ENCODE measurements at places on chromosomes 3 and 15. TPM values are rescaled to one million over a fixed set of nuclear protein-coding genes. Genes with fewer than 3 reads are reported as not detected.

Gene UNC13C
- 0.03 TPM for total RNA-seq

Gene KCNAB1
- total RNA-seq, result 0.15 TPM

Gene TPM1
- 614 TPM for total RNA-seq

Gene SLC24A5
- not detected for total RNA-seq

Gene RARRES1
- total RNA-seq, result 0.62 TPM

Gene DPPA2
- 1.2 TPM for total RNA-seq

Gene GCHFR
- 2.8 TPM for total RNA-seq

Gene KIF23
- total RNA-seq, result 193 TPM

Gene TOP2B
- total RNA-seq, result 327 TPM

Gene ASB14
- not detected for total RNA-seq

Gene SEMA3B
- 0.80 TPM for total RNA-seq

Gene TIGIT
- not detected for total RNA-seq

Gene MOBP
- not detected for total RNA-seq

Gene MESP2
- not detected for total RNA-seq

Gene WDR5B
- 7.8 TPM for total RNA-seq

Gene THBS1
- total RNA-seq, result 14.6 TPM

Gene MASP1
- total RNA-seq, result 3.3 TPM

Gene UBAP1L
- 0.39 TPM for total RNA-seq

Gene SPG21
- 84.4 TPM for total RNA-seq

Gene DGKG
- 0.37 TPM for total RNA-seq

Gene MKRN3
- not detected for total RNA-seq

Gene ABI3BP
- total RNA-seq, result not detected

Gene CACNA1D
- 0.25 TPM for total RNA-seq

Gene KLHL6
- total RNA-seq, result 0.09 TPM

Gene CCR8
- total RNA-seq, result not detected

Gene STAC
- total RNA-seq, result 9.6 TPM

Gene MEGF11
- 1.5 TPM for total RNA-seq

Gene STRA6
- 3.1 TPM for total RNA-seq

Data from neural progenitor cell (in vitro differentiated cells).